Activated T-helper 1 cell treated with anti-CD3 and anti-CD28 coated beads, Interleukin-12 subunit alpha, Interleukin-12 subunit beta, Interleukin-2, Interleukin-4 antibody, amounts not matched to agents 30 ng/mL and 10 ng/mL and 1 ng/mL, durations not matched to agents 14 hours and 24 hours and 36 hours (primary cell): ENCODE measurements at places on chromosomes 16 and 17. TPM values are rescaled to one million over a fixed set of nuclear protein-coding genes. Genes with fewer than 3 reads are reported as not detected.

The TOP2A gene
- total RNA-seq, result 161 and 174 TPM in 2 replicates

The STX4 gene
- total RNA-seq, result 56.4 and 58.7 TPM in 2 replicates

DNA sequence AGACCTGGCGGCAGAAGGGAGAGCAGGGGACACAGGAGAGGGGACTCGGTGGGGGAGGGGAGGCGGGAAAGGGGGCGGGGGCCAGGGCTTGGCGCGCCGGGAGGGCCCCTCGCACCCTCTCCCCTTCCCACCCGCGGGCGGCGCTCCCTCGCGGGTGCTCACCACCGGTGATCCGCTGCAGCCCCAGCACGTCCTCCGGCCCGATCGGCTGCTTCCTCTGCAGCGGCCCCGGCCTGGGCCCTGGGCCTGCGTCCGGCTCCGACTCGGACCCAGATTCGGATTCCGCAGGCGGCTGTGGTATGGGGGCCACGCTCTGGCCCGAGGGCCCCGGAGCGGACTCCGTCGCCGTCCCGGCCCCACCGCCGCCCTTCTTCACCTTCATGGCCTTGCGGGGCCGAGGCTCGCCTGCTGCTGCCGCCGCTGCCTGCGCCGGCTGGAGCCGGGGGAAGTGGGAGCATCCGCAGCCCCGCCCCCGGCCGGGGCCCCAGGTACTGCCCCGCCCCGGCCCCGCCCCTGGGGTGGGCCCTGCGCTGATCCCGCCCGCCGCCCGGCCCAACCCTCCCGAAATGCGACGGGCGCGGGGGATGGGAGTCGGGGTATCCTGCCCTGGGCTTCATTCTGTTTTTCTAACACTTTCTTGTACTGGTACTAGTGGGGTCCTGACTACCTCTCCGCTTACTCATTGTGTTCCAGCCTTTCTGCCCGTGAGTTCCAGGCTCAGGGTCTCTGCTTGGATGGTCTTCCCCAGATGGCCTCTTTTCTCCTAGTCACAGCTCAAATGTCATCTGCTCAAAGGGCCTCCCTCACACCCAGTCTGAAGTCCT lies at the start of gene UNC119:
Gene UNC119, minus strand, starts transcription at position 449 of the 824 bp plus-strand sequence. Its CDS starts 67 bp downstream, at position 382.
- peak within 1 kb of the TSS; percentile 94 for H3K4me3 ChIP-seq
- peaks cover 66% of the 10 kb centered on the region for H3K4me1 ChIP-seq
- no peaks in the 10 kb centered on the region for H3K27me3 ChIP-seq
- H3K27ac ChIP-seq, result peak within 1 kb of the TSS; percentile 91
- peaks cover 46% of the 10 kb centered on the region for H3K36me3 ChIP-seq
- peak; percentile 70 for DNase-seq

DNA sequence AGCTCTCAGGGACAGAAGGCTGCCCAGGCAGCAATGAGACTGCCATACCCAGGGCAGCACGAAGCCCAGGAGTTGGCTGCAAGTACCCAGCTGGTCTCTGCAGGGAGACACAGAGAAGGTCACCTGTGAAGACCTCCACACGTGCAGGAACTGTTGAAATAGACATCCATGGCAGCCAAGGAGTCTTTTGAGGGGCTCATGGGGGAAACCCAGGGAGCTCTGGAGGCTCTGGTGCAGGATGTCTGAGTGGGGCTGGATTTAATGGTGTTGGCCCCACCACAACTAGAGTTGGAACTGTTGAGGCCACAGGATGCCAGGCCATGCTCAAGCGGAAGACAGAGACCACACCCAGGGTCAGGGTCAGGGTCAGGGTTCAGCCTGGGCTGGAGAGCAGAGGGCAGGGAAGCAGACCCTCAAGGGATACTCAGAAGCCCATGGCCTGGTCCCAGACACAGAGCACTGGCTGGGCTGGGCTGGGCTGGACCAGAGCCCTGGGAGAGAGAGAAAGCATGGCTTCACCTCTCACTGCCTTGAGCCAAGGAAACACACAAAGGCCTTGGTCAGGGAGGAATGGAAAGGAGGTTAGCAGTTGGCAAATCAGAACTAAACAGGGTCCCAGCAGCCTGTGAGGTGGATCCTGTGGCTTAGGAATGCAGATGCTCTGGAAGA lies 21.4 kb downstream of the PITPNM3 start:
- H3K27me3 ChIP-seq, result peaks cover 6% of the 10 kb centered on the region
- no peak for DNase-seq
- H3K36me3 ChIP-seq, result no peaks in the 10 kb centered on the region
- no peak overlapping the region for H3K27ac ChIP-seq

DNA sequence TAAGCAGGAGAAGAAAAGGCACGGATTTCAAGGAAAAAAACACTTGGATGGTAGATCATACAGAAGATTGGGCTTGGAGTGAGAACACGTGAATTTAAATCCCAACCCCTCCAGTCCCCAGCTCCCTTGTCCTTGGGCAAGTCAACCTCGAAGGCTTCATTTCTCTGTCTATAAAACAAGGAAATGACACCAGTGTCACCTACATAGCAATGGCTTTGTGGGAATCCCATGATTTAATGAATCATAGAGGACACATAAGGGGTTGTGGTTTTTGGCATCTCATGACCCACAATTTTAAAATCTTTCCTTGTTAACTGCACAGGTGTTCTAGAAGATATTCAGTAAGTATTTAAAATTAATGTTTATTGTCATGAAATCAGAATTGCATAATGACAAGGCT lies 8.2 kb upstream of the CCL2 start:
- no peak overlapping the region for H3K4me3 ChIP-seq
- peaks cover 10% of the 10 kb centered on the region for H3K27me3 ChIP-seq
- H3K36me3 ChIP-seq, result no peaks in the 10 kb centered on the region
- no peak for DNase-seq
- no peak overlapping the region for H3K27ac ChIP-seq
- H3K4me1 ChIP-seq, result no peaks in the 10 kb centered on the region
